Smooth muscle cell of the brain vasculature (primary cell): ENCODE measurements at places on chromosomes 6 and 20.

GRCh38 chr20:21702553-21703470 lies 2.7 kb upstream of the PAX1 start:
- DNase-seq = no peak

- no peak for DNase-seq
Measured at GRCh38 chr6:111802720-111803330, 70.4 kb downstream of the FYN start.

GRCh38 chr6:44011350-44011920 lies 115.8 kb downstream of the MRPL14 start:
- no peak for DNase-seq

DNA sequence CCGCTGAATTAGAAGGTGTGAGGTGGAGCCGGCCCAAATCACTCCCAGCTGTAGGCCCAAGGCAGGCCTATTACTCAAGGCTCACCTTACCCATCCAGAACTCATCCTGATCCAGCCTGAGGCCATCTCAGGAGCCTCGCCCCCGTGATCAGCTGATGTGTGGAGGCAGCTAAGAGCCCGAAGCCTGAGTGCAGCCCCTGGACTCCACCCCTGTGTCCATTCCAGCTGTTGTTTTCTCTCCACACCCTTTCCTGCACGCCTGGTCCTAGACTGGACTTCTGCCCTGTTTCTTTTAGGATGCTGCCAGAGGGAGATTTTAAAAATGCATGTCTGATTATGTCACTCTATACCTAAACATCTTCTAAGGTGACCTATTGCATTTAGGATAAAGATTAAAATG lies 124.7 kb upstream of the SUPT3H start:
- DNase-seq = no peak

- no peak for DNase-seq
Measured at GRCh38 chr6:161406646-161407045, 132.8 kb upstream of the AGPAT4 start.

GRCh38 chr20:5410470-5410869 lies 93.7 kb upstream of the PROKR2 start:
- no peak for DNase-seq

GRCh38 chr6:139194740-139195139 lies 59.9 kb downstream of the HECA start:
- no peak for DNase-seq

DNA sequence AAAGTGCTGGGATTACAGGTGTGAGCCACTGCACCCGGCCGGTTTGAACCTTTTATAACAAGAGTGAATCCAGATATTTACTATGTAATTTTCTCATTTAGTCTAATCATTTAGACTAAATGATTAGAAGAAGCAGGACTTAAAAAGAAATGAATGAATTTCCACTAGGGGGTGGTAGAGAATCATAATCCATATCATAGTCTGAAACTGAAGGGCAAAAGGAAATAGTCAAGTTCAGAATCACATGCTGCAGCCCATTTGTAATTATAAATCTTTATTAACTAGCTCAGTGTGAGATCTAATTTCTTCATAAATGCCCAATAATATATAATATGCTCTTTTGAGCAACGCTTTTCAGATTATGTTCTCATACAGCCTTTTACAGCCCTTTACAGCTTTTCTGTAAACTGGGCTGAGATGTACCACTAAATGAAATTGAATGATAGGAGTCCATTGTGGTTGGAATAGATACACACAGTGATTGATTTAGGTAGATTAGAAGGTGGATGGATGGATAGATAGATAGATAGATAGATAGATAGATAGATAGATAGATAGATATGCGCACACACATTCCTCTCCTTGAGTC lies 31.8 kb downstream of the PSMB9 start:
- peak; percentile 50 for DNase-seq

GRCh38 chr6:75299801-75300530 lies 15.4 kb upstream of the TMEM30A start:
- DNase-seq = no peak

DNA sequence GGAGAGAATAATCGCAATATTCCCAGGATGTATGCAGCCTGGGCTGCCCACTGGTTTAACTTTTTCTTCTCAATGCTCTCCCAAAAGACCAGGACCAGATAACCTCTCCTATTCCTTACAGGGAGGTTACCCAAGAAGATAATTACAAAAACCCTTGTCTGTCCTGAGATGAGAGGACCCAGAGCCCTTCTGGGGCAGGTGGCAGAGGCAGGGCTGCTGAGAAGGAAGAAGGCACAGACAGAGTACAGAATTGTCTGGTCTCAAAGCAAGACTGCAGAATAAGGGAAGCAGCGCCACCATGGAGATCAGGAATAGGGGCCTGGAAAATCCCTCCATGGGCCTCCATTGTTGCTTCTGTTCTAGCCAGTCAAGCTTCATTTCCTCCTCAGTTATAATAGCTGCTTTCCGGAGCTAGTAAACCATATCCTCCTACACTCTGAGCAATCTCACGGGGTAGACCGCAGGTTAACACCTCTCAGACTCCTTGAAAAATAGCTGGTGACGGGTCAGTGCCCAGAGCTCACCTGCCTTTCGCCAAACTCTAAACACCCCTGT lies 463 bp upstream of the HLA-DMB start:
- no peak for DNase-seq

DNA sequence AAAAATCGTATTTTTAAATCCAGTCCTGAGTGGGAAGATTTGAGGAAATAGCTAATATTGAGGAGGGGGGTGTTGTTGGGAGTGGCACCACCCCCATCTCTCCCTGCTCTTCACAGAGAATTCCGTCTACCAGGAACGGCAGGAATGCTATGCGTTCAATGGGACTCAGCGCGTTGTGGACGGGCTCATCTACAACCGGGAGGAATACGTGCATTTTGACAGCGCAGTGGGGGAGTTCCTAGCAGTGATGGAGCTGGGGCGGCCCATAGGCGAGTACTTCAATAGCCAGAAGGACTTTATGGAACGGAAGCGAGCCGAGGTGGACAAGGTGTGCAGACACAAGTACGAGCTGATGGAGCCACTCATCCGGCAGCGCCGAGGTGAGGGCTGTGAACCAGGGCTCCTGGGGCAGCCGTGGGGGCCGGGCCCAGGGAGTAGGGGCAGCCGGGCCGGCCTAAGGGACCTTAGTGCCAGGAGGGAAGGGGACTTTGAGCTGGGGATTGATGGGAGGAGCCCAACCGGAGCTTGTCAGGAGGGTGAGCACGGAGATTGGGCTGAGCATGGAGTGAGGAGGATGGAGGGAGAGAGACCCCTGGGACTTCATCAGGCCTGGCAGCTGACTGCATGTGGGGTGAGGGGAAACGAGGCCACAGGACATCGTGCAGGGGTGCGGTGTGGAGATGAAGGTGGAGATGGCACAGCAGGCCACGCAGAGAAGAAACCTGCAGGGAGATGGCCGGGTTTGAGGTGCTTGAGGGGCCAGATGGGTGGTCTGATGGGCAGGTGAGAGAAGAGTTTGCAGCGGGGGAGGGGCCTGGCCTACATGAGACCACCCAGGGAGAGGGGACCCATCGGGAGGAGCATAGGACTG lies 41.3 kb downstream of the HLA-DPB1 start:
- no peak for DNase-seq

GRCh38 chr6:109963598-109964170 lies 14.4 kb upstream of the GPR6 start:
- no peak for DNase-seq

GRCh38 chr6:40923326-40923725 lies 115.7 kb downstream of the UNC5CL start:
- no peak for DNase-seq

GRCh38 chr20:44851545-44851944 lies 34.0 kb upstream of the YWHAB start:
- DNase-seq = no peak
